ENCODE measurements at places on chromosomes 16 and 17. TPM values are rescaled to one million over a fixed set of nuclear protein-coding genes. Genes with fewer than 3 reads are reported as not detected.

Gene PRSS21
- total RNA-seq, result 17.1 TPM

DNA sequence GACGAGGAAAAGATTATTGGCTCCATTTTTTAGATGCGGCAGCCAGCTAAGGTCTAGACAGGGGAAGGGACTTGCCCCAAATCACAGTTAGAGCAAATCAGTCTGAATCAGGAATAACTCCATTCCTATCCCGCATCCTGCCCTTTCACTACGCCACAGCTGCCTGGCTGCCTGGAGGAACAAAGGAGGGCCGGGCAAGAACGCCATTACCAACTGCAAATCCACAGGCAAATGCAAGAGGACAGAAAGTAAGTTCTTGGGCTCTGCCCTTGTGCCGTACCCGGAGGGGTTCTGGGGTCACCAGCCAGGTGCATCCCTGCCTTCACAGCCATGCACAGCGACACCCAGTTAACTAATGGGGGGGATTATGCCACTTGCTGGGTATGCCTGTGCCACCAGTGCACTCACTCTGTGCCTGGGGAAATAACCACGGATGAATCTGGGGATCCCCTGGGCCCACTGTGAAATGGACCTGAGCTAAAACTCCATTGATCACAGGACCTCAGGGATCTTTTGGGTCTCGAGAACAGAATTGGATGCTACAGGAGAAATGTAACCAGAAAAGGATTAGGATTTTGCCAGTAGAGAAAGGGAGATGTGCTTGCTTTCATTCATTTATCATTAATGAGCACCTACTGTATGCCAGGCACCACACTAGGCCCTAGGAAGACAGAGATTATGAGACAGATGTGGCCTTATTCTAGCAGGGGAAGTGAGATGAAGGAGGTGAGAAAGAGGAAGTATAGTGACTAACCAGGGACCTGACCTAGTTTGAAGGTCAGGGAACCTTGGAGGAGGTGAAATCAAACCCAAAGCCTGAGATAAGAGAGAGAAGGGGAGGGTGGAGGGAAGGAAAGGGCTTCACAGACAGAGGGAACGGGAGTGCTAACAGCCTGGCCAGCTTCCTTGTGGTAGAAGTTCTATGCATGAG lies 17.7 kb downstream of the BCL7C start:
- DNase-seq, result no peak
- peak overlapping the region; percentile 91 for H3K27ac ChIP-seq
- H3K36me3 ChIP-seq, result peaks cover 9% of the 10 kb centered on the region

DNA sequence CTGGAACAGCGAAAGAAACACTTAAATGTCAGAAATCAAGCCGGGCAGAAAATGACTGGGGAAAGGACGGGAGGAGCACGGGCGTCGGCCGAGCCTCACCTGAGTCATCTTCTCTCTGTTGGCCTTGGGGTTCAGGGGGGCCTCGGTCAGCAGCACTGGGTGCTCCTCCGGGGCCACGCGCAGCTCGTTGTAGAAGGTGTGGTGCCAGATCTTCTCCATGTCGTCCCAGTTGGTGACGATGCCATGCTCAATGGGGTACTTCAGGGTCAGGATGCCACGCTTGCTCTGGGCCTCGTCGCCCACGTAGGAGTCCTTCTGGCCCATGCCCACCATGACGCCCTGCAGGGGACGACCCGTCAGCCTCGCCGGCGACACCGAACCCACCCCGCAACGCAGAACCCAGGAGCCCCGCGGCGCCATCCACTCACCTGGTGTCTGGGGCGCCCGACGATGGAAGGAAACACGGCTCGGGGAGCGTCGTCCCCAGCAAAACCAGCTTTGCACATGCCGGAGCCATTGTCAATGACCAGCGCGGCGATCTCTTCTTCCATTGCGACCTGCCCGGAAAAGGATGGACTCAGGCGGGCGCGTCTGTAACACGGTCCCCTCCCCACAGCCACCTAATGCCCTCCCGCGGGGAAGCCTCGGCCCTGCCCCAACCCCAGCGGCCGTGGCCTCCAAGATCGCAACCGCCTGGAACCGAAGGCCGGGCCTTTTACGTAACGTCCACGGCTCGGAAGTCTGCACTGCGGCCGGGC lies 616 bp downstream of the ACTG1 start:
- H3K27ac ChIP-seq, result peak overlapping the region; percentile 90
- peaks cover 34% of the 10 kb centered on the region for H3K4me1 ChIP-seq
- peaks cover 34% of the 10 kb centered on the region for H3K36me3 ChIP-seq
- no peaks in the 10 kb centered on the region for H3K27me3 ChIP-seq
- peak overlapping the region; percentile 94 for H3K4me3 ChIP-seq
- DNase-seq, result no peak

Gene LYZL6
- total RNA-seq, result not detected
